Left renal cortex interstitium (tissue), 4 donors: ENCODE measurements at places on chromosomes 12 and 14. TPM values are rescaled to one million over a fixed set of nuclear protein-coding genes. Genes with fewer than 3 reads are reported as not detected.

The KRT77 gene
- not detected for polyA plus RNA-seq

The HOXC11 gene
- polyA plus RNA-seq: 3.6 TPM

The FNTB gene
- 28.5 TPM for polyA plus RNA-seq

The SYCP3 gene
- polyA plus RNA-seq: 0.07 TPM

The SMIM41 gene
- 0.33 TPM for polyA plus RNA-seq

The PIWIL1 gene
- 0.22 TPM for polyA plus RNA-seq

The TAS2R13 gene
- polyA plus RNA-seq: not detected

The IL25 gene
- not detected for polyA plus RNA-seq

The TAS2R46 gene
- polyA plus RNA-seq: 0.23 TPM

The TAMALIN gene
- 22.3 TPM for polyA plus RNA-seq

DNA sequence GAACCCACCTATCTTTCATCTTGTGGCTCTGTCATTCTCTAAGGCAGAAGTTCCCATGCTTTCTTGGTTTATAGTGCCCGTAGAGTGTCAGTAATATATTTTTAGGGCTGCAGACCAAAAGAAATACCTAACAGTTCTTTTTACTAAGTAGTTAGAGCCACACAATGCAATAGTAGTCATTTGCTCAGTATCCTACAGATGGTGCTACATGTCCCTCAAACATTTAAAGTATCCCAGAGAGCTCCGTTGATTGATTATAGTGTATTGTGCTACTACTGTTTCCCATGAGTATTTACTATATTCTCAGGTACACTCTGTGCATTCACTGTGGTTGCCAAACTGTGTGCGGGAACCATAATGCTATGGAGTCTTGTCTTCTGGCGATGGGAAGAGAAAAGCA lies 4.7 kb upstream of the PLBD1 start:
- DNase-seq: no peak

GRCh38 chr12:100651108-100651507 lies 77.6 kb downstream of the GAS2L3 start:
- no peak for DNase-seq

DNA sequence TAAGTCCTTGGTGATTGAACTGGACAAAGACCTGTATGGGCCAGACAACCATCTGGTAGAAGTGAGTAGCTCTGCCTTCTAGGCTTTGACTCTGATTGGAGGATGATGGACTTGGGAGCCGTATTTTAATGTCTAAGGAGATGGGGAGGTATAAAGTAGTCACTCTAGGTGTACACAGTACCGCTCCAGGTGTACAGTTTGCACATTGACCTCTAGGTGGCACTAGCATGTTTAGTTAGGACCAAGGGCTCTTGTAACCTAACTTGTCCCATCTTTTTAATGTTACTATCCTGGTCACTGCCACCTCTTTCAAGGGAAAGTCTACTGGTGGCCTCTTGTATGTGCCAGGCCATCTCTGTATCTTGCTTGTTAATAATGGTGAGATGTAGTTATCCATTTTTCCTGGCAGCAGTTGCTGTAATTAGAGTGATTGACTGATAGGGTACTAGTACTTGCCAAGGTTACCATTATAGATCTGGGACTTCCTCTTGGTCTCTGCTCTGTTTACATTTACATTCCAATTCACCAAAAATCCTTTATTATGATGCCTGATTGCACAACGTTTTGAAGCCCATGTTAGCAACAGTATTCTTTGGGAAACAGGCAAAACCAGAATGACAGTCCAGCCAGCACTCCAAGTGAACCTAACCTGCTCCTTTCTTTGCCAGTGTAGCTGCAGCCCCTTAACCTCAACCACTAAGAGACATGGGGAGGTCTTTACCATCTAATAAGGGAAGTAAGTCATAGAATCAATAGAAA lies 3.6 kb downstream of the SMARCD1 start:
- no peak for DNase-seq

GRCh38 chr12:132476038-132476414 lies 13.9 kb upstream of the FBRSL1 start:
- DNase-seq: no peak

DNA sequence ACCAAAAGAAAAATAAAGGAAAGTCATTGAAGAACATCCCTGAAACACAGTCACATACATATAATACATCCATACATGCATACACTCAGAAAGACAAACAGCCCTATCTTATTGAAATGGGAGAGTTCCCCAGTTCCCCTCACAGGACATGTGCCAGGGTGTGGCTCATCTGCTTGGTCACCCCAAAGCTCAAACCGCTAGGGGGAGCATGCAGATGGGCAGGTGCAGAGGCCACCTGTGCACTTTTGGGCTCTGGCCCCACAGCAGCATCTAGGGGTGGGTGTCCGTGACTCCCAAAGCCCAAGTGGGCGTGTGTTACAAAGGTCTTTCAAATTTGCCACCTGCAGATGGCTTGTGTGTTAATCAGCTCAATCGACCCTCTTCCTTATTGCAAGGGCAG lies 75.2 kb downstream of the CMAS start:
- no peak for DNase-seq

GRCh38 chr12:96862326-96862725 lies 44.7 kb upstream of the NEDD1 start:
- no peak for DNase-seq

DNA sequence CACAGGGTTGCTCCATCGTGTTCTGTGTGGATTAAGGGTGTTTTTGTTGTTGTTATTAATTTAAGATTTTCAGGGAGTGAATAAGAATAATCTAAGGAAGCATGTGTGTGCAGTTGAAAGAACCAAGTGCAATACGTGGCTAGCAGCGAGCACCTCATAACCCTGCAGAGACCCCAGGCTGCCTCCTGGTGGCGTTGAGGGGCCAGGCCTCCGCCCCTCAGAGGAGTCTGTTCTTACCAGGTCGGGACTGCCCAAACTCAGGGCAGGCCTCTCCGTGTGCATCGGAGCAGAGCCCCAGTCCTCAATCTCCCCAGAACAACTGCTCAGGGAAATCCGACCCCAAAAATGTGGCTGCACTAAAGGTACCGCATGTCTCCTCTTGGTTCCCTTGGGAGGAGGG lies 36.8 kb downstream of the IL31 start:
- DNase-seq: no peak

DNA sequence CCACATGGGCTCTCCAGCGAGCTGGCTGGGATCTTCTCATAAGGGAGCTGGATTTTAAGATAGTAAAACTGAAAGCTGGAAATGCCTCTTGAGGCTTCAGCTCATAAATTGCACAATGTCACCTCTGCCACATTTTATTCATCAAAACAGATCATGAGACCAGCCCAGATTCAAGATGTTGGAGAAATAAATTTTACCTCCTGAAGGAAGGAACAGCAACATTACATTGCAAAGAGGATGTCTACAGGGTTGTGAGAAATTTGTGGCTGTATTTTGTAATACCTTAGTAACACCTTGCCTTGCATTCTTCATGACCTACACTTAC lies 43.1 kb upstream of the KRR1 start:
- DNase-seq: no peak

- no peak for DNase-seq
Measured at GRCh38 chr12:3559601-3560294, 68.7 kb downstream of the PRMT8 start.

- no peak for DNase-seq
Measured at GRCh38 chr14:73810478-73811163, 41.0 kb upstream of the PTGR2 start.

DNA sequence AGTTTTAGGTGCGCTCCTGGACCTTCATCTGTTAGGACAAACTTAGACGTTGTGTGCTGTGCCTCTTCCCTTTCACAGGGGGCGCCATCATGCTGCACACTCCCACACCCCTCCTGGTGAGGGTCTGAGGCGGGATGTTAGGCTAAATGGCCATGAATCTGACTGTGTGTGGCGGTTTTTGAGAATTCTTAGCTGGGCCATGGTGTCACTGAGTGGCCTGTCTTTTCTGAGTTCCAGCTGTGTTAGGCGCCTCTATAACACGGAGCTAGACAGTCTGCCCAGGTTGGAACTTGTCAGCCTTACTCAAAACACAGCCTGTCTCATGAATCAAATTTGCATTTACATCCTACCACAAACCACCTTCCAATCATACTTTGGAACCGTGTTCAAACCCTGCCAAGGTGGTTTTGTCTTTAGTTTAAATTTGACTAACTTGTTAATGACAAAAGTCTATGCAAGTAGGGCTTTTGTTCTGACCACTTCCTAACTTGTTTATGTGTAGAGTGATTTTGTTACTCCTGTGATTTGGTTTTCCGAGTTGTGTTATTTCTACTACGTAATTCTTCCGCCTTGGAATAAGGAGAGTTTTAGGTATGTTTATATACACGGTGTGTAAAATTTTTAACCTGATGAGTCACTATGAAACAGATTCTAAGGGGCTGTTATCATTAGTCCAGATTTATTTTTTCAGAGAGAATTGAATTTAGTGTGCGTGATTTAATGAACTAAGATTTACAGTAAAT lies 19.6 kb downstream of the ACVR1B start:
- no peak for DNase-seq

GRCh38 chr14:104675447-104675846 lies 14.0 kb upstream of the INF2 start:
- DNase-seq: no peak

GRCh38 chr12:131828671-131829355 lies 620 bp downstream of the MMP17 start:
- no peak for DNase-seq

- no peak for DNase-seq
Measured at GRCh38 chr12:110565894-110566871, 16.9 kb downstream of the PPTC7 start.

DNA sequence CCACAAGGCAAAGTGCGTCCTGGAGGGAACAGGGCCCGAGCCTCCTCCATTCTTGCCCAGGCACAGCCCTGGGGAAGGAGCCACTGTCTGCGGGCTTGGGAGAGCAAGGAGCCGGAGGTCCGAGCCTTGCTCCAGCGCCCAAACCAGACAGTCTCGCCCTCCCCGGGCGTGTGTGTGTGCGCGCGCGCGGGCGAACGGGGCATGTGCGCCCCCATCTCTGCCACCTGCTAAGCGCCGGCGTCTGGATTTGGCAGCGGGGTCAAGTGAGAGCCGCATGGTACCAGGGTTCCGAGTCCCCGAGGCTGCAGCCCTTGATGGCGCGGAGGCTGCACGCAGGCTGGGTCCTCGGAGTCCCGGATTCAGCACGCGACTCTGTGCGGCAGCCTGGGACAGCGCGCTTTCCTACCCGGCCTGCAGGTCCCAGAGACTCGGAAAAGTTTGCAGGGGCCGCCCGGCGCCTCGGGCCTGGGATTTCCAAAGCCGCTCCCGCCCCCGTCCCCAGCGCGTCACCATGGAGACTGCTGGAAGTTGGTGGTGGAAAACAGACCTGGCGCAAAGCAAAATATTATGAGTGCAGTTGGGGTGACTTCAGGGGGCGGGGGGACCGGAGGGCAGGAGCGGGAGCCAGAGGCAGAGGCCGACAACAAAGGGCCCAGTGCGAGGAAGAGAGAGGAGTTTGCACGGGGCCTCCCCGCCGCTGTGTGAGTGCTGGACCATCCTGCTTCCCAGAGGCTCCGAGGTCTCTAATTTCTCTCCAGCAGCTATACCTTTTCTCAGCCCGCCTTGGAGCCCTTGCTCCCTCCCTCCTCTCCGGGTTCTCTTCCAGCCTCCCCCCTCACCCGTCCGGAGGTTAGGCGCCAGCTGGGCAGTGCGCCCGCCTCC lies 4.2 kb downstream of the RFX4 start:
- DNase-seq: no peak

DNA sequence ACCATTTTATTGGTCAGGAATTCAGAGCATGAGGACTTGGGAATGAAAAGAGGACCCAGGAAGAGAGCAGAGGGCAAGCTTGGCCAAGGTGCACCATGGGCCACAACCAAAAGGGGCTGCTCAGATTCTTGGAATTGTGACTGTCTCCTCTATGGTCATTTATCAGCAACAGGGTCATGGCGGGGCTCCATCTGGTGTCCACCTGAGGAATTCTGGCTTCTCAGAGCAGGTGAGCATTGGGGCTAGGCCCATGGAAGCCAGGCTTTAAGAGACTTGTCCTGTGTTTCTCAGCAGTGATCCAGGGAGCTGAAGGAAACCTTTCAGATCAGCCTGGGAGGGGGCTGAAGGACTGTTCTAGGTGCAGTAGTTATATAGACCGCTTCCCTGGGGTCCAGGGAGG lies 2.6 kb upstream of the RIN3 start:
- no peak for DNase-seq

- no peak for DNase-seq
Measured at GRCh38 chr14:65483647-65484046, 71.1 kb downstream of the FUT8 start.

DNA sequence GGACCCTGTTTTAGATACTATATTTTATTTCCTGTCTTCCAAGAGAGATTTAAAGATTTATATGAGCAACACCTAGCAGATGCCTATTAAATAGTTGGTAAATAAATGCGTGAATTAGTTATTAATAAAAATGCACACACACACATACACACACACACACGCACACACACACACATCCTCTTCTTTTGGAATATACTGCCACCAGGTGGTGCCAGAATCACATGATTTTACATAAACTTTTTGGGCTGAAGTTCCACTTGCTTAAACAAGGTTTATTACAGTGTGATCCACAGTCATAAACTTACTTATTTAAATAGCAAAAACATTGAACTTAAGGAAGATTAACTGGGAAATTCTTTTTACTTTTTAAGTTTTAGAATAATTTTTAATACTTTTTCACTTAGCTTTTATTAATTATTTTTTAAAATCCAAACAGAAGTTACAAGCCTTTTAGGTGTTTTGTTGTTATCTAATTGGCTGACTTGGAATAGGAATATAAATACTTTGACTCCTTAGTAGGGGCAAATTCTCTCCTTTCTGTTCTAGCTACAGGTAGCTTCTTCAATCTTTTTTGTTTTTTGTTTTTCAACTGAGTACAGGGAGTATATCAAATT lies 17.5 kb downstream of the RAD51B start:
- peak; percentile 55 for DNase-seq

GRCh38 chr12:48109424-48109823 lies 3.5 kb upstream of the SENP1 start:
- DNase-seq: no peak

DNA sequence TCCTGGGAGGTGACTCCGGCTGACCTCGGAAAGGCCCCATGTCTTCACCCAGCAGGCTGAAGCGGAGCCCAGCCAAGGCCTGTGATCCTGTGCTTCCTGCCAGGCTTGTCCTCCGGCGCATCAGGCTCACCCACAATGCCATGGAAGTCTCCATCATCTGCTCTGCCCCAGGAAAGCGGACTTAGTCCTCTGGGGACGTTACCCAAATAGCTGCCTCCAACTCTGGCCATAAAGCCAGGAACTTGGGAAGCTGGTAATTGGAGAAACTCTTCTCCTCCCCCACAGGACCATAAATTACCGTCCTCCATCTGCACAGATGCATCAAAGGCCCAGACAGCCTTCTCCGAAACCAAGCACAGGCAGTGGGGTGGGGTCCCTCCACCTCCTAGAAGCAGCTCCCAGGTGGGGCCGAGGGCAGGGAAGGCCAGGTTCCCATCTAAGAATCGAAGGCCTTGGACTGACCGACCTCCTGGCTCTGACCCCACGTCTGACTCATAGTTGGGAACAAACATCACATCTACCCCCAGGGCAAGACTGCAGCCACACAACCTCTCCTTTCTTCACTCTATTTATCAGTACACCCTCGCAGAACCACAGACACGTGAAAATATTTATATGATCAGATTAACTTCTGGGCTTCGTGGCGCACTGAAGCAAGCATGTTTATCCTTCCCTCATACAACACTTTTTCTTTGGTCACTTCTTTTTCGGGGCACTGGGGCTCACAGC lies 56.4 kb downstream of the PITPNM2 start:
- DNase-seq: no peak

GRCh38 chr14:71487449-71487848 lies 444.8 kb upstream of the RGS6 start:
- DNase-seq: no peak
